ENCODE measurements at places on chromosomes 11 and 22. TPM values are rescaled to one million over a fixed set of nuclear protein-coding genes. Genes with fewer than 3 reads are reported as not detected.

The RIBC2 gene
- total RNA-seq = not detected

The VPREB1 gene
- not detected for total RNA-seq

The APOBEC3A gene
- total RNA-seq = not detected

The NFAM1 gene
- 2.4 TPM for total RNA-seq

The FZD4 gene
- total RNA-seq = 11.6 TPM

The HBG2 gene
- total RNA-seq = not detected

The GLYATL2 gene
- total RNA-seq = not detected

The SSTR3 gene
- total RNA-seq = not detected

The OR2AT4 gene
- total RNA-seq = not detected

The RPL3 gene
- total RNA-seq = 736 TPM

The SERPING1 gene
- total RNA-seq = 111 TPM

All from Peyer's patch (tissue), 4 donors.